ENCODE measurements at places on chromosomes 4 and X. TPM values are rescaled to one million over a fixed set of nuclear protein-coding genes. Genes with fewer than 3 reads are reported as not detected.

DNA sequence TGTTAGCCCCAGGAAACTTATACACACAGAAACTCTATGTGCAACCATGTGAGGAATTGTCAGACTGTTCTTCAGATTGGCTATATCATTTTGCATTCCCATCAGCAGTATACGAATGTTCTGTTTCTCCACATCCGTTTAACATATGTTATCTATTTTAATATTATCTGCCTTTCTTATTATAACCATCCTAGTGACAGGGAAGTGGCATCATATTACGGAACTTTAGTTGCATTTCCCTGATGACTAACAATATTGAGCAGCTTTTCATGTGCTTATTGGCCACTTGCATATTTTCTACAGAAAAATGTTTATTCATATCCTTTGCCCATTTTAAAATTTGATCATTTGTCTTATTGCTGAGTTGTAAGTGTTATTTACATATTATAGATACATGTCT lies 36.5 kb upstream of the IL15 start:
- no peak for DNase-seq

The MAP9 gene
- total RNA-seq, result 3.6 TPM

DNA sequence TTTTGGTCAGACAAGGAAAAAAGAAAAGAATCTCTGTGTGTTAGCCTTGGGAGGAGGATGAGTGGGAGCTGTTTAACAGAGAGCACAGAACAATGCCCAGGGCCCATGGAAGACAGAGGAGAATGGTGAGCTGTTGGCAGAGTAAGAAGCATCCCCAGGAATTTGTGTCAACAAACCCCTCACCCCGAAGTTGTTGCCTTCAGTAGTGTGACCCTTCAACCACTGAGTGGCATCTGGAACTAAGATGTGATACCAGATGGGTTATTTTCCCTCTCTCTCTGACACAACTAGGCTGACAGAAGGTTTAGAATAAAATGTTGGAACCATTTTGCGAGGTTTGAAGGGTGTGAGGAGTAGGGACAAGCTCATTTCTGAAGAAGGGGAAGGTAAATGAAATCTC lies 25.1 kb downstream of the IGSF1 start:
- DNase-seq, result no peak

The UCP1 gene
- total RNA-seq, result not detected

DNA sequence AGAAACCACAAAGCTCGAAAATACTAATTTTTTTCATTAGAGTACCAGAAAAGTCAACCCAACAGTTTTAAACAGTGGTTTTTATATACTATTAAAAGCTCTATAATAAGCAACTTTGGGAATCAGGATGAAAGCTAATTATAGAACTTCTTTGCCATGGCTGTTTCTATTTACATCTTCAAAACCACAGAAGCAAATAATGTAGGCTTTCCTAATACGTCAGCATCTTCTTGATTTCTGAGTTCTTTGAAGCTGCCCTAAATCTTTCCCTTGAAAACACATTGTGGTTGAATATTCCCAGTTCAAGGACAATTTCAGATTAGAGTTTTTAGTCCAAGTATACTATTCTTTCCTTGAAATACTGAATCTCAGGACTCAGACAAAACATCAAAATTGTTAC lies 460.2 kb upstream of the FAT1 start:
- no peak for DNase-seq

GRCh38 chr4:186158021-186158813 lies 33.1 kb upstream of the CYP4V2 start:
- DNase-seq, result no peak

The EDNRA gene
- 0.13 TPM for total RNA-seq

DNA sequence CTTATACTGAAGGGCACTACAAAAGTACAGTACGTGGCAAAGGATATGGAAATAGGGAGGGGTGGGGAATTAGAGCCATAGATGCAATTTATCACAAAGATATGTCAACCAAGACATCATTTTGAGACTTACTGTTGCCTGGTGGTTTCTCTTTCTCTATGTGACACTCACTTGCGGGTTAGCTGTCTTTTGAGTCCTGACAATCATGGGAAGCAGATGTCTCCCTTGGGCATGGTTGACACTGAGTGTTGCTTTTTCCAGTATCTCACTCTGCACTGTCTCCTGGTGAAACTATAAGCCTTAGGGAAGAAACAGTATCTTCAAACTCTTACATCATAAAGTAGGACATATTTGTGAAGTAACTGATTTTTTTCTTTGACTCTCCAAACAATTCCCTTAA lies 383.5 kb upstream of the LCORL start:
- no peak for DNase-seq

The STK32B gene
- 3.1 TPM for total RNA-seq

DNA sequence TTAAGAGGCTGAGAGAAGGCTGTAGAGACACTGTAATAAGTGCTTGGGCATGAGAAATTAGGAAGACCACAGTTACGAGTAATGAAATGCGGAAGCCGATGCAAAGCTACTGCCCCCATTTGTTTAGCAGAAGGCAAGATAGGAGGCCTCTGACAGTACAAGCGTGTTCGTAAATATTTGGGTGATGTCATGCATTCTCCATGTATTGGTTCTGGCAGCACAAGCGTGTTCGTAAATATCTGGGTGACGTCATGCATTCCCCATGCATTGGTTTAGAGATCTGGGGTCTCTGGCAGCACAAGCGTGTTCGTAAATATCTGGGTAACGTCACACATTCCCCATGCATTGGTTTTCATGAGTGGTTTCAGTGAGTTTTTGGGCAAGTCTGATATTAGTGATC lies 661.5 kb upstream of the FRG1 start:
- no peak for DNase-seq

The HAND2 gene
- total RNA-seq, result 3.8 TPM

The TBC1D8B gene
- total RNA-seq, result 4.2 TPM

The KLKB1 gene
- not detected for total RNA-seq

GRCh38 chrX:12777670-12778069 lies 13.5 kb upstream of the PRPS2 start:
- no peak for DNase-seq

The IQCM gene
- not detected for total RNA-seq

- no peak for DNase-seq
These were observed 228.1 kb downstream of the ZNF674 start for GRCh38 chrX:46317163-46317562.

DNA sequence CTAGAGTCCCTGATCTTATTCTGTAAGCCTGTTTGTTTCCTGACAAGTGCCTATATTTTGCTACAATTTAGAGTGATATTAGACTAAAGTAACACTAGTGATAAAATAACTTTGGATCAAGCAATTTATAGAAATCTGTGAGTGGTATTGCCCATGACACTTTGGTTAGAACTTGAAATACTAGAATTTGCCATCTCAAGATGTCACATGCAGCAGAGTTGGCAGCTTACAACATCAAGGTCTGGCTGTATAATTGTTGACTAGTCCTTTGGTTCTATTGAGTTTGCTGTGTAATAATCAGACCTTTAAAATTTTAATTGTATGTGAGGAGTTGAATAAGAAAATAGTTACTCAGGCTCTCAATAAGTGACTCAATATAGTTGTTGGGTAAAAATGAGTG lies 167.1 kb downstream of the RAPGEF2 start:
- DNase-seq, result no peak

- no peak for DNase-seq
These were observed 22.0 kb upstream of the TMPRSS11B start for GRCh38 chr4:68267433-68267944.

The SLC10A4 gene
- total RNA-seq, result not detected

The GAB3 gene
- total RNA-seq, result 0.61 TPM

The FTHL17 gene
- total RNA-seq, result not detected

The KIT gene
- total RNA-seq, result 0.96 TPM

The JCHAIN gene
- total RNA-seq, result not detected

The CABS1 gene
- total RNA-seq, result not detected

DNA sequence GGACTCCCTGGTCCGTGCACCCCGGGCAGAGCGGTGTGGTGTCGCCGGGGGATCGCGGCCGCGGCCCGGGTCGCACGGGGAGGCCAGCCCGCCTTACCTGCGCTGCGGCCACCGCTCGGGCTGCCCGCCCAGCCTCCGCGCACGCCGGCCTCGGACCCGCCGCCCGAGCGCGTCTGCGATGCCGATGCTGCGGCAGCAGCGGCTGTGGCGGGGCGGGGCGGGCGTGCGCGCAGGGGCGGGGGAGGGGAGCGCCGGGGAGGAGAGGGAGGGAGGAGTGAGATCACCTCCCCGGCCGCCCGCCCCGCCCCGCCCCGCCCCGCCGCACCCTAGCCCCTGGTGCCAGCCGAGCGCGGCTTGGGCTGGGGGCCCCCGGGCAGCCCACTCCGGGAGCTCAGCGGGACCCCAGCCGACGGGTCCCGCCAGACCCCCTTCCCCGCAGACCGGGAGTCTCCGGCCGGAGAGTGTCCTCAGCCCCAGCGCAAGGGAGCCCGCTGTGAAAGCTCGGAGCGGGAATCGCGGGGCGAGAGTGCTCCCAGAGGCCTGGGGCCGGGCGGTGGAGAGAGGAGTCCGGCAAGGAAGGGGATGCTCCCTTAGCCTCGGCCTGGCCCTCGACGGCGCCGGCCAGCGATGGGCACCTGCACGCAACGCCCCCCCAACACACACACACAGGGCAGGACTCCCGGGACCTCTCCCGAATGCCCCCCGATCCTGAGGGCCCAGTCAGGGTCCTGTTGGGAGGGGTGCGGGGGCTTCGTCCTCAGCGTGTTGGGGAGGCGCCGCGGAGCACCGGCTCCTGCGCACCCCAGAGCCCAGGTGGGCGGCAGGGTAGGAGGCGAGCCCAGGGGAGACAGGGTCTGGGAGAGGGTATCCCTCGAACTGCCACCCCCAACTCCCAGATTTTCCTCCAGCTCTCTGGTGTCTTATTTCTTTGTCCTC lies at the start of gene L1CAM:
TSS of gene L1CAM (minus strand) at position 206 of the 936 bp plus-strand sequence. CDS start 10,337 bp downstream, outside the sequence.
- peak; percentile 22 for DNase-seq

The SHROOM4 gene
- 3.0 TPM for total RNA-seq

DNA sequence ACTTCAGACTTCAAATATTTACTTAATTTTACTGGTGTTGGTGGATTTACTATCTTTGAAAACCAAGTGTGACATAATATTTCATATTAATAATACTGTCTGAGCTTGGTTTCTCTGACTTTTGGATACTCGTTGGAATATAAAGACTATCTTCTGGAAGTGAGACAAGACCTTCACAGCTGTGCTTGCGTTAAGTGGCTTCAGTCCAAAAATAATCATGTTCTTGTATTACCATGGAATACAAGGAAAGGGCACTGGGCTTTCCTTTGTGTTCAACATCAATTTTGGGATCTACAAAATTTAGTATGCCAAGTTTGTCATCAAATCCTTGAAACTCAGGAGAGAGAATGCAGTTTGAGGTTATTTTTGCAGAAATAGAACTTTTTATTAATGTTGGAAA lies 712.4 kb upstream of the LCORL start:
- no peak for DNase-seq

DNA sequence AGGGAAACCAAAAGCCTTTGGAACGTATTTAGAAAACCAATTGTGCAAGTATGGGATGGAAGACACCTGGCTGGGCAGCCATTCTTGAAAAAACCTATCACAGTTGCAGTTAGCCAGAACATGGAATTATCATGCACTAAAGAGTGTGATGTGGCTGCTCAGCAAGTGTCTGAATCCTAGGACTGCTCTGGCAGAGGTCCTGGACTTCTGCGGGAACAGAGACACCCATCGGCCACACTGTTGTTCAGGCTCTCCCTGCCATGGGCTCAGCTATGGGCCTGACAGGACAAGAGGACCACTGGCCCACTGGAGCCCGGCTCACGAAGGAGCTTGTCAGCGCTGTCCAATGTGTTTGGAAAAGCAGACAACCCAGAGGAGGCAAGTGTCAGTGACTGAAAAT lies 115.7 kb upstream of the GPC4 start:
- peak; percentile 8 for DNase-seq

The SYNPO2 gene
- 0.32 TPM for total RNA-seq

The FAM236B gene
- total RNA-seq, result not detected

The LONRF3 gene
- total RNA-seq, result 2.4 TPM

- DNase-seq, result no peak
These were observed 75.6 kb upstream of the GRXCR1 start for GRCh38 chr4:42816880-42817400.

The ZNF711 gene
- 2.5 TPM for total RNA-seq

The ZNF630 gene
- not detected for total RNA-seq

DNA sequence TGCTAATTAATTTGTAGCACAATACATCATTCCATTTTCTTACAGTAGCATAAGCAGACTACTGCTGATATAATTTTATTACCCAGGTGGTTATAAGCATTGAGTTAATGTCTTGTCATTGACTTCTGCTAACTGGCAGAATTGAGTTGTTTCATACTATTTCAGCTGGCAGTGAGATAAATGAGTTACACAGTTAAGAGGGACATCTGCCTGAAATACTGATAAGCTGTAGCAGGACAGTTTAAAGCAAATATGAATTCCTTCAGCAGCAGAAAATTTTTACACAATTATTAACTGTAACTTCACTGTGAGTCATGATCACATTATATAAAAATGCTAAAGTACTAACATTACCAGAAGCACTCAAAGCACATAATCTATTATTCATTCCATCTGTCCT lies 326.8 kb downstream of the INPP4B start:
- DNase-seq, result peak; percentile 54

- DNase-seq, result no peak
These were observed 168.6 kb upstream of the IGFBP7 start for GRCh38 chr4:57278780-57279179.

- no peak for DNase-seq
These were observed 9.9 kb downstream of the FHL1 start for GRCh38 chrX:136157187-136157586.

DNA sequence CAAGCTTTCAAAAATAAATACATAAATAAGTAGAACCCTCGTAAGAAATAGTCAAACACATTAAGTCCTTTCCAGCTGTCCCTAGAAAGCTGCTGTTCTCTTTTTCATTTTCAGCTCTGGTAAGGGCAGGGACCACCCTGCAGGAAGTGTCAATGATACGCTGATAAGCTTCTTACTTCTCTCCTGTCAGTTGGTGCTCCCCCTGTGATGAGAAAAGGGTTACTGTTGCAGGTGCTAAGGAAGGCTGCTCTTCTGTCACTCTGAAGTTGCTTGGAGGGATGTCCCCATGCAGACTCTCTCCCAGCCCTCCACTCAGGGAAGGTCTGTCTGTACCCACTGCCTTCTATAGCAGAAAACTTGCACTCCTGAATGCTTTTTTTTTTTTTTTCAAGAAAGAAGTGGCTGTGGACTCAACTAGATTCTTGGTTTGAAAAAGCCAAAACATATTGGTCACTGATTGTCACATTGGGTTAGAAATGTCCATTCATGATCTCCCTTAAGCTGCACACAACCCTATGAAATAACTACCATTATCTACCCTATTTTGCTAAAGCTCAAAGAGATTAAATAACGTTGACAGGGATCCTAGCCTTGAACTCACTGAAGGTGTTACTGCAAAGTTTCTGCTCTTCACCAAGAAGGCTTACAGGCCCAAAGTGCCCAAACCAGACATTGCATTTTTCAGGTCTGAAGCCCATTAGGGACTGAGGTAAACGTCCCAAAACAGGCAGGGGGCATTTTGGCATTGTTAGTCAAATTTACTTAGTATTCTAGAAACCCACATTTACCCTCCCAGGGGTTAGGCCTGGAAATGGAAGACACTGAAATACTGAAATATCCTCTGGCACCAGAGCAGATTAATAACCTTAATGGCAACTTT lies 1.2 kb downstream of the CXCL3 start:
- no peak for DNase-seq

All from SK-MEL-5 (cell line).